ENCODE measurements at places on chromosomes 4 and X. TPM values are rescaled to one million over a fixed set of nuclear protein-coding genes. Genes with fewer than 3 reads are reported as not detected.

The SOWAHD gene
- not detected for total RNA-seq

The CXXC4 gene
- total RNA-seq = not detected

The MAGEA3 gene
- not detected for total RNA-seq

The FAM184B gene
- total RNA-seq = not detected

The SLC10A4 gene
- not detected for total RNA-seq

The CLDN22 gene
- not detected for total RNA-seq
